ENCODE measurements at places on chromosomes 1 and 21.

- no peak for DNase-seq
Measured at GRCh38 chr1:171994293-171994692, 153.0 kb downstream of the DNM3 start.

DNA sequence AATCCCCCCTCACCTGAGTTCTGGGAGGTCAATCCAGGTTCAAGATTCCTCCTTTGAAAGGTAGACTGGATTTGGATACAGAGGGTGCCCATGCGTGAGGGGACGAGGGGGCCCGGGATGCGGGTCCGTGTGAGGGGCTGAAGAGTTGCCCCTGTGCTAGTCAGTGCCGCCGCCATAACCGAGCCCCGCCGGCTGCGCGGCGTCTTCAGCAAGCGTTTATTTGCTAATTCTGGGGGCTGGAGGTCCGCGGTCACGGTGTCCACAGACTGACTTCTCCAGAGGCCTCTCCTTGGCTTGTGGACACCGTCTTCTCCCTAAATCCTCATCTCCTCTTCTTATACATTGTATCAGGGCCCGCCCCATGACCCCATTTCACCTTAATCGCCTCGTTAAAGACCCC, 20.9 kb upstream of the SAMD11 start:
- no peak for DNase-seq

- DNase-seq: no peak
Measured at GRCh38 chr1:42933610-42934491, 24.8 kb downstream of the SLC2A1 start.

GRCh38 chr1:106278716-106279115, 777.8 kb upstream of the PRMT6 start:
- no peak for DNase-seq

DNA sequence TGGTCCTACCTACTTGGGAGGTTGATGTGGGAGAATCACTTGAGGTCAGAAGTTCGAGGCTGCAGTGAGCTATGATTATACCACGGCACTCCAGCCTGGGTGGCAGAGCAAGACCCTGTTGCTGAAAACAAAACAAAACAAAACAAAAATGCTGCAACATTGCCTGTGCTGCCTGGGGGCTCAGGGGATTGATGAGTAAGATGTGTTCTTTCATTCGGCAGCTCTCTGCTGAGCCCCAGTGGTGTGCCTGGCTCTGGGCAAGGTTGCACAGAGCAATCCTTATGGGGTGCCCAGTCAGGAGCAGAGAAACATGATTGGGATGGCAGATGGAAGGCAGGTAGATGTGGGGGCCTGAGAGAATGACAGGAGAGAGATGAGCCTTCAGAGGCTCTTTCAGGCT, 28.6 kb upstream of the KDM4A start:
- no peak for DNase-seq

- DNase-seq: no peak
Measured at GRCh38 chr1:26839339-26839722, 12.8 kb downstream of the ZDHHC18 start.

DNA sequence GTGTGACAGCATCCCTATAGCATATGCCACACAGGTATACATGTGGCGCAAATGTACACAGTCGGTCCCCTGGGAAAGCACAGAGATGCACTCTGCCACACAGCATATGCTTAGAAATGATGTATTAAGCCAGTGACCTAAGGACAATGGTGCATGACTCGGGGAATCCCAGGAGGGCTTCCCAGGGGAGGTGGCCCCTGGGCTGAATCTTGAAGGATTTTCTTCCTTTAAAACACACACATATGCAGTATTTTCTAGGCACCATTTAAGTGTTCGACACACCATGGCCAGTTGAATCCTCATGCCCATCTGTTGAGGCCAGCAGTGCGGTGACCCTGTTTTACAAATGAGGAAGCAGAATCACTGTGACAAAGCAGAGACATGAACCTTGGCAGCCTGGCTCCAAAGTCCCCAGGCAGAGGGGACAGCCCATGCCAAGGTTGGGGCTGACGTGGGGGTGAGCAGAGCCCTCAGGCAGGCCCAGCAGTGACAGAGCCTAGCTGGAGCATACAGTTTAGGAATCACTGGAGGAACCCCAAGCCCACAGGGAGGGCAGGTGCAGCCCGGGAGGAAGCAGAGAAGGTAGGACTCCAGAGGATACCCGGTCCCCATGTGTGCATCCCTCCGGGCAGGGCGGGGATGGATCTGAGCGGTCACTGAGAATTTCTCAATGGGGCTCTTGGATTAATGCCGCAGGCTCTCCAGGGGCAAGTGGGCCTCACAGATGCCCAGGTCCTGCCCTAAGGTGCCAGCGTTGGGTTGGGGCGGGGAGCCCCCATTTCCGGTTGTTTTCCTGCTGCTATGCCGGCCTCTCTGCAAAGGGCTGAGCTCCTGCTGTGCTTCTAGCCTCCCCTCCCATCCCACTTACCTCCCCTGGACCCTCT, 28.4 kb downstream of the WNT3A start:
- no peak for DNase-seq

DNA sequence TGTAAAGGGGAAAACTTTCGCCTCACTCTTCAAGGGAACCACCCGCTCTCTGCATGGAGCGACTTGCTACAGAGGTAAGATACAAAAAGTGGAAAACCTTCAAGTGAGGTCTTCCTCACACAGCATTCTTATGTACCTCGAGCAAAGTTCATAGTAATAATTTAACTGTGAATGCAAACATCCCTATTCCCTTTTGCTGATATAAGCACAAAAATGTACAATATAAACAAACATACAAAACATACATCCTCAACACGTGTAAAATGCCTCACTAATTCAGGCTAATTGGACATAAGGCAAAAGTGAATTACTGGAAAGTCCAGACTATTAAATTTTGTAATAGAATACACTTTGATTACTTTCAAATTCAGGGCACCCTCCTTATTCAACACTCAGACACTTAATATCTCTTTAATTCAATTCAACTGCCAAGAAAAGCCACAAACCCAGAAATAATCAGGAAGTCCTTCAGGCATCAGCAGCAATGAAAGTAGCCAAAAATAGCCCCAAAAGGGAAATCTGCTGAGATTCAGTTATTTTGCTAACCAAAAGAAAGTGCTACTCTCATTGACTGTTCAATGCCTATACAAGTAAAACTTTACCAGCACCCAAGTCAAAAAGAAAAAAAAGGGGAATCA, 15.2 kb upstream of the LMX1A start:
- no peak for DNase-seq

DNA sequence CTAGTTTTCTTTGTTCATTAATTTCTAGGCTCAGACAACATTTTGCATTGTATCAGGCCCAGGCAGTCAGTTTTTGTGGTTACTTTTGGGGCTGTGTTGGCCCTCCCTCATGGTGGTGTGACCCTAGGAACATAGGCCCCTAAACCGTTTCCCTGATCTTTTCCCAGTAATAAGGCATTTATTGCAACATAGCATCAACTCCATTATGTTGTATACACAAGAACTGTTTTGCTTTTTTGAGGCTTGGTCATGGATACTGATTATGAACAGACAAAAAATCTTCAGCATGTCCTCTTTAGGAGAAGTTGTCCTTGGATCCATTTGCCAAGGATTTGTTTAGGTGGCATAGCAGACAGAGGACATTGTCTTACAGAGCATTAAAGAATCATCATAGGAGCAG, 10.3 kb downstream of the B3GALT2 start:
- DNase-seq: no peak

All from mammary epithelial cell (primary cell).